ENCODE measurements at places on chromosomes 3 and 15.

DNA sequence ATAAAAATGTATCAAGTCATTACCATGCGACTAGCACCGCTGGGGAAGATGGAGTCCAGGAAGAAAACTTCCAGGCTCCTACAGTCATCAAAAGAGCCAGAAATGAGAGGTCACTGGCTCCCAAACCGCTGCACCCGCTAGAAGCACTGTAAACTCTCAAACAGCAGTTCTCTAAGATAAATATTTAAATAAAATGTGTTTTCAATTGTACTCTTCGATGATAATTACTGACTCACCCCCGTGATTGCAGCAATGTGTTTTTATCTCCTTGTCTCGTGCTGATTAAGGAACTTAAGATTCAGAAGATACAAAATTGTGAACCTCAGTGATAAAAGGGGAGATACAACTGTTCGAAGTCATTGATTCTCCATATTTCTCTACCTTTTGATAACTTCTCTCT, 45.8 kb upstream of the FOXP1 start:
- DNase-seq: peak; percentile 67

GRCh38 chr3:132804498-132804897, 82.3 kb upstream of the NPHP3 start:
- peak; percentile 30 for DNase-seq

GRCh38 chr15:100078511-100079220, 263.1 kb downstream of the ADAMTS17 start:
- no peak for DNase-seq

DNA sequence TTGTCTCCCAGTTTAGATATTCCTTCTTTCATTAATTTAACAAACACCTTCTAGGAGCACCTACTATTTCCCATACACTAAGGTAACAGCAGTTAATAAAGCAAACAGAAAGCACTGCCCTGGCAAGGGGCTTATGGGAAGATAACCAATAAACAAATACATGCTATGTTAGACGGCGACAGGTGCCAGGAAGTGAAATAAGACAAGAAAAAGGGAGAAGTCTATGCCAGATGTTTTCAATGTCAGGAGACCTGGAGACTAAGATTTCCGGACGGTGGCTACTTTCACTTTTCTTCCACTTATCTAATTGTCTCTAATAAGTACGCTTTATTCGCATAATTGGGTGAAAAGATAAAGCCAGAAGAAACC, 32.5 kb upstream of the ZNF445 start:
- DNase-seq: no peak

All from AG08395 (cell line).